ENCODE measurements at places on chromosomes 5 and 9.

DNA sequence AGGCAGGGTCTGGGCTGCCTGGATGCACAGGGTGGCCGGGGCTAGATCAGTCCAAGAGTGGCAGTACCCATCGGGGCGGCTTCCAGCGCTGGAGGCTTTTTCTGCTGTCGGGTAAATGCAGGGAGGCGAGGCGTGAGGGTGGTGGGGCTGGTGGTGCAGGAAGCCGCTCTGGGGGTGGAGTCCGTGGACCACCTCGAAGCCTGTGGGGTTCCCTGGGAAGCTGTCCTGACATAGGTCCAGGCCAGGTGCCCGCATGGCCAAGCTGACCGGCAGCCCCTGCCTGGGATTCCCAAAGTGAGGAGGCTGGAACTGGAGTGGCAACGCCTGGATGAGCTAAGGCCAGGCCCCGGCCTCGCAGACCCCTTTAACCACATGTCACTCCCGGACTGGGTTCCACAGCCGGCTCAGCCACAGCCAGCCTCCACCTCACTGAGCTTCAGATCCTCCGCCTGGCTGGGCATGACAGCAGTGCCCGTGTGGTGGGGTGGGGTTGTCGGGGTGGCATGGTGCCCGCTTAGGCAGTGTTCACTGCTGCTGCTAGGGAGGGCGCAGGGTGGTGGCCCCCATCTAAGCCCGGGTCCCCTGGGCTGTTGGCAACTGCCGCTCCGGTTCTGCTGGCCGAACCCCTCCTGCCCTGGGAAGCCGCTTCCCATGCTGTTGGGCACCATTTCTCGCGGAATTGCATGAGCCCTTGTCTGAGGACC is 1.4 kb upstream of the QRFP start:
- DNase-seq: no peak

- DNase-seq: no peak
These were observed 501.5 kb downstream of the SPATA31D1 start for GRCh38 chr9:82490019-82490499.

- DNase-seq: no peak
These were observed 44.9 kb upstream of the HCN1 start for GRCh38 chr5:45741110-45741509.

GRCh38 chr9:113541019-113541900 is 77.7 kb downstream of the RGS3 start:
- DNase-seq: no peak

DNA sequence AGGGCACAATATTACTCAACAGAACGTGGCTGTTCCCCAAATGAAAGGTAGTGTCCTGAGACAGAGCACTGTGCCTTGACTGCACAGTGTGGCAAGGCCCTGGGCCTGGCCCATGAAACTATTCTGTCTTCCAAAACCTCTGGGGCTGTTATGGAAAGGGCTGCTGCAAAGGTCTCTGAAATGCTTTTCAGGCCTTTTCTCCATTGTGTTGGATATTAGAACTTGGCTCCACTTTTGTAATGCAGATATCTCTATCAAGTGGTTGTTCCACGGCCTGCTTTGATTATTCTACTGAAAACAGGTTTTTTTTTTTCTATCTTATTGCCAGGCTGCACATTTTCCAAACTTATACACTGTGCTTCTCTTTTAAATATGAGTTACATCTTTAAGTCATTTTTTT is 777.5 kb upstream of the TYRP1 start:
- DNase-seq: no peak

DNA sequence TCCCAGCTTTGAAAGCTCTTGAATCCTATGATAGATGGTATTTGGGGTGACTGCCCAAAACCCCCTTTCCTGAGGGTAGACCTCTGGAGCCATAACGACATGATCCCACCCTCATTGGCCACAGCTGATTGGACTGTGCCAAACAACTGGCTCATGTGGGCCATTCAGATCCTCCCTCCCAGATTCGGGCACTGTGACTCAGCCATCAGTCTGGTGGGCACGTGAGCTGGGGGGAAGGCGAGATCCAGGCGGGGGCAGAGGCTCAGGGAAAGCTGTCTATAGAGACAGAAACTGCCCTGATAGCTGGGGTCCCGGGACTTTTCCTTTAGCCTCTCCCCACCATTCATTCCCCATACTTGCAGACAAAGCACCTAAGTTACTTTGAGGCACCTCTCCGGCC is 15.1 kb upstream of the NCS1 start:
- DNase-seq: no peak

- DNase-seq: no peak
These were observed 25.6 kb downstream of the TMOD1 start for GRCh38 chr9:97526895-97527575.

- no peak for DNase-seq
These were observed 142.9 kb upstream of the MSX2 start for GRCh38 chr5:174581479-174581878.
